A549 treated with CpdA at 1 μM for 4 hours (cell line): ENCODE measurements at places on chromosomes 4 and X. TPM values are rescaled to one million over a fixed set of nuclear protein-coding genes. Genes with fewer than 3 reads are reported as not detected.

Gene SLC4A4
- total RNA-seq, result 1.6 to 2.9 TPM (median 2.1 TPM) in 5 replicates

Gene MAOB
- 0.07 to 0.27 TPM (median 0.15 TPM) in 5 replicates for total RNA-seq

Gene DUSP21
- total RNA-seq, result not detected in 5 replicates

Gene CTAG1A
- 0.18 TPM in 1 of 5 replicates, not detected in the others for total RNA-seq

Gene TCEANC
- total RNA-seq, result 0.63 to 0.82 TPM (median 0.80 TPM) in 5 replicates

Gene KLHL15
- total RNA-seq, result 4.3 to 5.8 TPM (median 5.0 TPM) in 5 replicates

Gene MAGEA12
- total RNA-seq, result 0.08 to 0.19 TPM (median 0.16 TPM) in 5 replicates

Gene NAP1L5
- 1.6 to 2.5 TPM (median 1.9 TPM) in 5 replicates for total RNA-seq

Gene MAOA
- 0.08 to 0.47 TPM (median 0.29 TPM) in 5 replicates for total RNA-seq

Gene RNF212
- 1.2 to 3.6 TPM (median 2.5 TPM) in 5 replicates for total RNA-seq

Gene CD38
- total RNA-seq, result 7.9 to 10.4 TPM (median 8.6 TPM) in 5 replicates

Gene CSN1S1
- not detected in 5 replicates for total RNA-seq

Gene USP11
- 46.0 to 55.4 TPM (median 51.2 TPM) in 5 replicates for total RNA-seq

Gene TMPRSS11B
- not detected in 5 replicates for total RNA-seq

Gene PPP1R2C
- not detected in 5 replicates for total RNA-seq

Gene MAPK10
- total RNA-seq, result 0.34 to 0.66 TPM (median 0.44 TPM) in 5 replicates

Gene N4BP2
- 2.2 to 3.7 TPM (median 2.8 TPM) in 5 replicates for total RNA-seq

Gene GASK1B
- total RNA-seq, result 0.27 to 0.52 TPM (median 0.44 TPM) in 5 replicates

Gene IRS4
- total RNA-seq, result not detected in 5 replicates

Gene CXXC4
- total RNA-seq, result 0.03 TPM in 2 of 5 replicates, not detected in the others

Gene PCDH7
- 0.05 to 0.47 TPM (median 0.07 TPM) in 5 replicates for total RNA-seq

Gene H2BW2
- not detected in 5 replicates for total RNA-seq

Gene YIPF7
- not detected in 5 replicates for total RNA-seq

Gene UGT2B17
- total RNA-seq, result not detected in 5 replicates

Gene ANKRD50
- 3.4 to 5.8 TPM (median 4.4 TPM) in 5 replicates for total RNA-seq

Gene SSX4B
- total RNA-seq, result not detected in 5 replicates

Gene PABPC1L2A
- total RNA-seq, result not detected in 5 replicates

Gene SUPT20HL2
- not detected in 5 replicates for total RNA-seq

Gene CSAG1
- total RNA-seq, result 0.18 to 0.37 TPM (median 0.27 TPM) in 4 of 5 replicates, not detected in the other

Gene MAGEC3
- not detected in 5 replicates for total RNA-seq

Gene CT55
- not detected in 5 replicates for total RNA-seq

Gene PNMA6A
- 3.1 to 5.0 TPM (median 4.8 TPM) in 5 replicates for total RNA-seq

Gene NDNF
- not detected in 5 replicates for total RNA-seq

Gene NUDT9
- total RNA-seq, result 23.7 to 28.0 TPM (median 25.1 TPM) in 5 replicates

Gene ZNF81
- total RNA-seq, result 5.4 to 6.8 TPM (median 6.0 TPM) in 5 replicates

Gene TRIM61
- total RNA-seq, result not detected in 5 replicates

Gene S100P
- 17.7 to 70.6 TPM (median 57.8 TPM) in 5 replicates for total RNA-seq

Gene DOCK11
- total RNA-seq, result 5.0 to 6.8 TPM (median 6.5 TPM) in 5 replicates

Gene CTAG1B
- not detected in 5 replicates for total RNA-seq

Gene TLR10
- 0.05 to 0.15 TPM (median 0.07 TPM) in 4 of 5 replicates, not detected in the other for total RNA-seq

Gene IGSF1
- 0.24 to 0.45 TPM (median 0.38 TPM) in 5 replicates for total RNA-seq

Gene SLC38A5
- 0.07 to 0.46 TPM (median 0.09 TPM) in 3 of 5 replicates, not detected in the others for total RNA-seq

Gene DAPP1
- total RNA-seq, result not detected in 5 replicates

Gene EVC2
- total RNA-seq, result 2.0 to 2.7 TPM (median 2.3 TPM) in 5 replicates

Gene TEX11
- not detected in 5 replicates for total RNA-seq

Gene ESX1
- 0.09 TPM in 1 of 5 replicates, not detected in the others for total RNA-seq

Gene LRPAP1
- total RNA-seq, result 102 to 136 TPM (median 128 TPM) in 5 replicates

Gene SLC9B2
- total RNA-seq, result 6.7 to 9.9 TPM (median 7.9 TPM) in 5 replicates

Gene GRIA3
- total RNA-seq, result not detected in 5 replicates
